ENCODE measurements at places on chromosomes 12 and 14.

DNA sequence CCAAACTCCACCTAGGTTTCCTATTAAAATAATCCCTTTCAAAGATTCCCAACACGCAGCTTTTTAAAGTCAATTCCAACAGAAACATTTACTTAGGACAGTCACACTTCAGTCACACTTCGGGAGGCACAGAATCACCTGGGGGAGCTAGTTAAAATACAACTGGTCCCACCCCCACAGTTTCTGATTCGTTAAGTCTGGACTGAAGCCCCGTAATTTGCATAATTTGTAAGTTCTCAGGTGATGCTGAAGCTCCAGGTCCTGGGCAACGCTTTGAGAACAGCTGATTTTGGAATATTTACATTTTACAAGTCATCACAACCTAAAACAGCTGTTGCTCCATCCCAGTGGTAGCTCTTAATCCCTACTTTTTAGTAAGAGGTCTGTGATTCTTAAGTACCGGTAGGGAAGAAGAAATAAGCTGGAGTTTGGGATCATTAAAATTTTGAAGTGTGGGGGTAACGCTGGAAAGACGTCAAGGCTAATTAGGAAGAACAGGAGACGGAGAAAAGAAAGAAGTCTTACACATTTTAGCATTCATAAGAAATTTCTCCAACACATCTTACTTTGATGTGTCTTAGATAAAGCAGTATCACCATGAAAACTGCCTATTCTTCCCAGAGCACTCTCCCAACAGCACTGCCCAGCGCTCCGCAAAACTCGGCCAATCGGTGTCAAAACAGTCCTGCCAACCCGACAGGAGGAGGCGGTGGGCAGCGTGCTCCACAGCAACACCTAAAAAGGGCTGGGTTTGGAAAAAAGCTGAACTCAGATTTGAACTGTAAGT lies 1.1 kb downstream of the IPO8 start:
- no peak for DNase-seq

DNA sequence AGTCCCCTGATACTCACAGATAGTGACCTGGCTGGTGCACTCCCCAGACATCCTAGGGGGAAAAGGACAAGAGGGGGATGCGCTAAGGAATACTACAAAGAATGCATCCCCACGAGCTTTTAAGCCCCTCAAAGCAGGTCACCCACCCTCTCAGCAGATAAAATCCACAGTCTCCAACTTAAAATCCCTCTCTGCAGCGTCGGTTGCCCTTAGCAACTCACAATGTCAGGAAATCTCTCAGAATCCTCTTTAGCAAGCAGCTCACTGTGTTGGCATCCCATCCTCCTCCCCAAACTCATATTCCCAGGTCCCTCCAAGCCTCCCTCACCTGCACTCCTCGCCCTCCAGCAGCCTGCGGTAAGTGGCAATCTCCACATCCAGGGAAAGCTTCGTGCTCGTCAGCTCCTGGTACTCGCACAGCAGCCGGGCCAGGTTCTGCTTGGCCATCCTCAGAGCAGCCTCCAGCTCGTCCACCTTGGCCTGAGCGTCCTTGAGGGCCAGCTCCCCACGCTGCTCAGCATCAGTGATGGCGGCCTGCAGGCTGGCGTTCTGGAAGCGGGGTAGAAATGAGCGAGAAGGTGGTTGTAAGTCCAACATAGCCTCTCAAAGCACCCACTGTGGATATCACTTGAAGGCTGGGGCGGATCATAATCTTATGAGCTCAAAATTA lies 5.5 kb upstream of the KRT79 start:
- no peak for DNase-seq

- DNase-seq = no peak
Measured at GRCh38 chr12:56151672-56152131, 685 bp upstream of the MYL6B start.

DNA sequence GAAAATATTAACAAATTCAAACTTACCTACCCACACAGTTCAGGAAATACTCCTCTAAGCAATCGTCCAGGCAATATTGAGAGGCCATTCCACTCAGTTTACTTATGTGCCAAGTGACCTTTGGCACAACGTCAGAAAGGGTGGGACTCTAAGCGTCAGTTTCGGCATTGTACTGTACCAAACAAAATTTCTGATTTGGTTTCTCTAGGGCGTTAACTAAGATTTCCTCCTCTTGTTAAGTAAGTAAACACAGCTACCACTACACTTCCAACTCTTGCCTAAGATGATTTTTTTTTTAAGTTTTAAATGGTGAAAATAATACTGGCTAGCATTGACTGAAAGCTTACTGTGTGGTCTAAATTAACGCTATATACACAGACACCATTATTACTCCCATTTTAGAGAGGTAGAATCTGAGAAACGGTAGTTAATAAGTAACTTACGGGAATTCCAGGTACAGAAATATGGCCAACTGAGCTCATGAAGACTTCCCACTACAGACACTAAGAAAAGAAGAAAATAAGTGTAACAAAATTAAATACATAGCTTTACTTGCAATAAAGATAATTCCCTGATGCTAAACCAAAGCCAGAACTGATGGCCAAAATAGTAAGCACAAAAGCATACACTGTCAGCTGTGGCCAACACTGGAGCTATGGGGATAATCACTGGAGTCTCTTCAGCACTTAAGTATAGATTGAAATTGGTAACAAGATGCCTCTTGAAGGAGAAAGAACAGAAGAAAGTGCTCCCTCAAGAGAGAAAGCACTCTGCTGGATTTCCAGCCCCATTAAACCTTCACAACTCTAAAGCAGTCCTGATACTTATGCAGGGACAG lies 76.1 kb downstream of the EPS8 start:
- DNase-seq = no peak

DNA sequence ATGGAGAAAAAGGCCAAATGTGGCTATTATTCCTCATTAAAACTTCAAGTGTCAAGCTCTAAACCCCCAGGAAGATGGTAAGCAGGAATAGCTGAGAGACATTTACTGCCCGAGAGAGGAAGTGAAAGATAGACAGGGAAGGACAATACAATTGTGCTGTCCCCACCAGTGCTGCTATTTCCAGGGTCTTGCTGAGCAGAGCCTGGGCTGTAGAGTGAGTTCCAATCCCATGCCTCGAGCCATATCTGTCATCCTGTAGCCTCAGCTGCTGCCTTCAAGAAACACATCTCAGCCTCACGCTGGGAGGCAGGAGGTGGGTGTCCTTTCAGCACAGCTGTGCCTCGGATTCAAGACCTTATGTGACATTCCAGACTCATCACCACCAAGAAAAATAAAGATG lies 114.0 kb downstream of the RPAP3 start:
- no peak for DNase-seq

GRCh38 chr12:110533607-110534006 lies 31.5 kb downstream of the RAD9B start:
- no peak for DNase-seq

DNA sequence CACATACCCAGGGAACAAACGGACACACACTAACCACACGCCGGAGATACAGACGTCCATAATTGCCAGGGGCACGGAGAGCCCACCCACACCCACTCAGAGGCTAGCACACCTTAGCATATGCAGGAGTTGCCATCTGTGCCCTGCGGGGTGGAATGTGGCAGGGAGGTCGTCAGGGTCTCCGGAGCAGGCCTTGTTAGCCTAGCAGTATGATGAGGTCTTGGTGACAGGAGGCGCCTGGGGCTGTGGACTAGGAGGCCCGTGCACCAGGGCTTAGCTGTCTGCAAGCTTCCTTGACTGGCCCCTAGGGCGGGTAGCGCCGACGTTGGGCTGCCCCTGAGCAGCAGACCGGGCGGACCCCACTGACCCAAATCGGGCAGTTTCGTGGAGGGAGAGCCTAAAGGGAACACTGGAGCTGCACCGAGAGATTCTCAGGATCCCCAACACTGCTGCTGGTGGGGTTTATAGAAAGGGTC lies 10.0 kb downstream of the STAC3 start:
- DNase-seq = no peak

DNA sequence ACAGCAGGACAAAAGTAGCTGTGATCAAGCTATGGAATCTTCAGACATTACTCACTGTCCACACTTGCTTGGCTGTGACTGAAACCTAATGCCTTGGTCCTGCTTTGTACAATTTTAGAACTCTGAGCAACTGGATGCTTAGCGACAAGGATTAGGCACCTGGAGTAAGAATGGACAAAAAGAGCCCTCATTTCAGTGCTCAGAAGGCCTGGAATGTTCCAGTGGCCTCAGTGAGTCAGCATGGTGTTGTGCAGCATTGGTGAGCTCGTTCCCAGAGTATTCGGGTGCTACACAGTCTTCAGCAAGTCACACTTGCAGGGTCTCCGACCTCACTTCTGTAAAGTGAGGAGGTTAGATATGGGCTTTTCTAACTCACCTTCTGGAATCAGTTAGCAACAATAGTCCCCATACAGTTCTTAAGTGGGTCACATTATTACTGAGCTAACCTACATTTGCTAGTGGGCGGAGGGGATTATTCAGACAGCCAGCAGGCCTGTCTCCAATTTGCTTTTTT lies 108.0 kb upstream of the MDM1 start:
- no peak for DNase-seq

Data from pulmonary artery endothelial cell (primary cell).